ENCODE measurements at places on chromosomes 1 and 21.

DNA sequence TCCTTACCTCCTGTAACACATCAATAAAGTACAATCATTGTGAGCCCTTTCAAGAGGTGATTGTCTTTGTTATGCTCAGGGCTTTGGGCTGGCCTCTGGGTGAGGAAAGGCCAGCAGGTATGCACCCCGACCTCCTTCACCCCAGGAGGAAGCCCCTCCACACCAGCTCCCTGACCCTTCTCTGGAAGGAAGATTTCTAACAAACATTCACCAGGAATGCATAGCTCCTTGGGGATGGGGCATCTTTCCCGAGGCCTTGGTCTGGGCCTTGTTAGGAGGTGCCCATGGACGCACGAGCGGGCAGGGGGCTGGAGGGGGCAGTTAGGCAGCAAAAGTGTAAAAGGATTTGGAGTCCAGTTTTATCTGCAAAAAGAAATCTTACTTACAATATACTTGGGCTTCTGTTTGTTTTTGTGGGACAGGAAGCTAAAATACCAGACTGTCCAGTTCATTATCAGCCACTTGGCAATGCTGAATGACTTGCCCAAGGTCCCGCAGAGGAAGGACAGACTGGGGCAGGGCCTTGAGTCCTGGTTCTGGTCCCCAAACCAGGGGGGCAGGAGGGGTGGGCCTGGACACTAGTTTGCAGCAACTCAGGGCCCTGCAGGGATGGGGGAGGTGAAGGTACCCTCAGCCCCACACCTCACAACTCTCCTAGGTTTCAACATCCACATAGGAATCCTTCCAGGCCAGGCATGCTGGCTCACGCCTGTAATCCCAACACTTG is 10.1 kb downstream of the ZC3H12A start:
- no peak for DNase-seq

GRCh38 chr1:70675737-70676156 is 264.7 kb downstream of the CTH start:
- DNase-seq, result no peak

DNA sequence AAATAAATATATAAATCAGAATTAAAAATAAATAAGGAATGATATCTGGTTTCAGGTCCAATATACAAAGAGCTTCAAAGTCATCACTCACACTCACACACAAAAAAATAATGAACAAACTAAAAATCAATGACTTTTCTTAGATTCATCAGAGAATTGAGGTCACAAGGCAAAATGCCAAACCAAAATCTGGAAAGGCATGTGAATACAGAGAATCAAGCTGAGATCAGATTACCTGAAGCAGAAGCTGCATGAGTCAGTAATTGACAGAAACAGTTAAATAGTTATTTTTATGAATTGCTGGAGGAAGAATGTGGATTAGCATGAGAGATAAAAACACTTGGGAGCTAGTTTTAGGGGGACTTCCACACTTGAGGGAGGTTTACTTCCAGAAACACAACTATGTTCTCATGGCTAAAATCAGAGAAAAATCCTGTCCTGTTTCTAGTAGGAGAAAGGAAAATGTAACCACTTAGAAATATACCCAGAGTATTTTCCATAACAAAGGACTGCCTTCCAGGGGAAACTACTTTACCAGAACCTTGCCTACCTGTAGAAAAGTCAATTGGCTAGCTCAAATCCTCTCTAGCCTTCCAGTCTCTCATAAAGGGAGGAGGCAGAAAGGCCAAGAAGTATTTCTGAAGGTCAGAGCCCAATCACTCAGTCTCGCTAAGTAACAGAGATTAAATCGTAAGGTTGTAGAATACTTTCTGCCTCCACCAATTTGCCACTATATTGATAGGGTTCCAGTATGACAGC is 536.6 kb upstream of the NR5A2 start:
- no peak for DNase-seq

DNA sequence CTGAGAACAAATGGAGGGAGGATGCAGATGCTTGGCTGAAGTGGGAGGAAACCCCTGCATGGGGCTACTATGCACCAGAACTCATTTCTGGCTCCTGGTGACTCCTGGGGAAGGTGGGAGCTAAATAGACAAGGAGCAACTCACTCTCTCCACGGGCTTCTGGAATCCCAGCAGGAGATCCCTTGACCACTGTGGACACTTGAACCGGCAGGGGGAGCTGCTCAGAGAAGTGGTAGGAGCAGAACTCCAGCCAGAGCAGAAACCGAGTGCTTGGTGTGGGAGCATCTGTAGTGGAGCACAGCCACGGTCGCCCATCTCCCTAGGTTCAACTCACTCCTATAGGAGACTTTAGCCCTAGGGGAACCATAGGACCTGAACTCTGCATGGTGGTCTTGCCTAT is 205.6 kb upstream of the GJB5 start:
- DNase-seq, result no peak

DNA sequence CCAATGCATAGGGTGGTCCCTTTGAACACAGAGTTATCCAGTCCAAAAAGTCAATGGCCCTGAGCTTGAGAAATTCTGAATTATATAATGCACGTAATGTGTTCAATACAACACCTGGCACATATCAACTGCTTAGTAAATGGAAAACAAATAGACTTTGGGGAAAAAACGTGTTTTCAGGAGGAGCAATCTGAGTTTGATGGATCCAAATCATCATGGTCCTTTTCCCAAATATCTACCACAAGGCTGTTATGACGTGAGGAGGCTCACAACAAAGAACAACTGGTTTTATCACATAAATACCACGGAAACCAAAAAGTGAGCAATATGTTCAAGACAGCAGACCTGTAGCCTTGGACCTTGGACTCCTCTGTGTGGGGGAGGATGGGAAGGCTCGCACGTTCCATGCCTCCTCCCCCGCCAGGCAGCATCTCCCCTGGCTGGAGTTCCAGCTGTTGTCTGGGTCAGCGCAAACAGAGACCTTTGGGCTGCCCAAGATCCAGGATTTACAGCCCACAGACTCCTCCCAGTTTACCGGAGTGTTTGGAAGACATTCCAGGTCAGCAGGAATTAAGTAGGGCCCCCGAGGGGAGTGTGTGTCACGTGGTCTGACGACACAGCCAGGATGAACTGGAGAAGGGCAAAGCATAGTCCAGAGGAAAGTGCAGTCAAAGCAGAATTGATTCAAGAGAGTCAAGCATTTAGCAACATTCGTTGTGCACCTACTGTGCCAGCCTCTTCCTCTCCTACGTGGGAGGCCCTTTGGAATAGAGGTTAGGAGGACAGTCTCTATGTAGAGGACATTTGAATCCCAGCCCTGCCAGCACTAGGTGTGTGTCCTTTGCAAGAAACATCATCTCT is 32.2 kb upstream of the MED18 start:
- peak; percentile 46 for DNase-seq

- no peak for DNase-seq
Observed at GRCh38 chr1:116258668-116259419, 114.2 kb upstream of the ATP1A1 start.

GRCh38 chr1:22615886-22616285 is 20.5 kb upstream of the C1QA start:
- DNase-seq, result no peak

- no peak for DNase-seq
Observed at GRCh38 chr21:39805983-39806382, 61.0 kb downstream of the IGSF5 start.

DNA sequence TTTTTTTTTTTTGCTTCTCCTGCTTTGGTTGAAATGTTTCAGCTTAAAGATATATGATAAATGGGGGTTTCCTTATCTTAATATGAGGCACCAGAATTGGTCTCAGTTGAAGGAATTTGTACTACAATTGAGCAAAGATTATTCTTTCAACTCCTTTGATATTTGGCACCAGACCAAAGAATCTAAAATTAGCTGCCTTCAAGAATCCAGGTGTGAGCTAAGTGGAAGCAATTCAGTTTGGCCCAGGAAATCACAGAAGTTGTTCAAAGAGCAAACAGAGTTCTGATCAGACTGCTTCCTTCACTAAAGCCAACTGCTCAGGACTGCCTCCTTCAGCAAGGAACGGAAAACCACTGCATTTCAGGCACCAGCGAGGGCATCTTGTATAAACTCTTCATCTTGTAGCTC is 68.3 kb upstream of the BCAR3 start:
- no peak for DNase-seq

DNA sequence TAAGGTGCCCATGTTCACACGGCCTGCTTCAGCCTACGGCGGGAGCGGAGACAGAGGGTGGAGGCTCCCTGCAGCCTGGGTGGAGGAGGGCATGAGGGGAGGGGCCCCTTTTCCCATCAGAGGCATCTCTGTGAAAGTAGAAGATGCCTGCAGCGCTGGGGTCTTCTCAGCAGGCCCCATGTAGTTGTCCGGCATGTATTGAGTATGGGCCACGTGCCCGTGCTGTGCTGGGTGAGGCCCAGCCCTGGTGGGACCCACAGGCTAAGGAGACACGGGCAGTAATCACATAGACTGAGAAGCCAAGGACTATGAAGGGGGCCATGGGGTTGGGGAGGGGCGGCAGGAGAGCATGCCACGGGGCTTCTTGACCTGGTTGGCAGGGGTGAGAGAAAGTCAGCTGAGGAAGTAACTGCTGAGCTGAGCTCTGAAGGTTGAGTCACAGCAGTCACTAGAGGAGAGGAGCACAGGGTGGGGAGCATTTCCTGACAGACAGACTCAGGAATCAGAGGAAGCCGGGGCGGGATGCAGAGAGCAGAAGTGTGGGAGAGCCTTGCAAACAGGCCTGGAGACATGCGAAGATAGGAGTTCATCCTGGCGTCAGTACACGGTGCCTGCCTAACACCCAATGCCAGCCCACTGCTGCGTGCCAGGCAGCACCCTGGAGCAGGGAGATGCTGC is 21.6 kb downstream of the PSEN2 start:
- no peak for DNase-seq

- no peak for DNase-seq
Observed at GRCh38 chr21:43741423-43742096, 22.6 kb downstream of the PDXK start.

DNA sequence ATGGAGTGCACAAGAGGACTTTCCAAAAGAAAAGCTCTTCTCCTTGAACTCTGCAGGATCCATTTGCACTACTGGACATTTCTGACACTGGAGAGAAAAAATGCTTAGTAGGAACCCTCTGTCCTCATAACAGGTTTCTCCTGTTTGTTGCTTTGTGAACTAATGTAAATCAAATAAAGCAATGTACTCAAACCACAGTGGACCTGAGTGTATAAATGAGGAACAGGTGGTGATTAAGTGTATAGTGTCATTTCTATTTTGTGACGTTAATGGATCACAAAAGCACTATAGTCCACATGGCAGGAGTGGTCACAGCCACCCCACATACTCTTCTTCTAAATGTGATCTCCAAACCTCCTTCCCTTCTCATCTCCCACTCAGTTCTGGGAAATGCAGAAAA is 268.4 kb upstream of the DUSP10 start:
- no peak for DNase-seq

DNA sequence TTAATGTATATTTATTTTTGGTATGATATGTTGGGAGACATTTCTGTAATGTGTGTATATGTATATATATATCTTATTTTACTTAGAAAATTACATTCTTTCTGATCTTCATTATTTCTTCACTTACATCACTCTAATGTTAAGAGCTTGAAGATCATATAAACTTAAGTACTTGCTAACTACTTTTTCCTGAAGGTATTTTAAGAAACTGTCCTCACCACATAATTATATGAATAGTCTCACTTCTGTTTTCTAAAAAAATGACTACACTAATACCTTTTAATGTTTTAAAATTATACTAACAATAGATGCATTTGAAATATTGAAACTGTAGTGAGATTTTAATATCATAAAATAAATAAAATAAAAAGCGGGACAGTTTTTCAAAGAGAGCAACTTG is 377.1 kb downstream of the LRRIQ3 start:
- no peak for DNase-seq

DNA sequence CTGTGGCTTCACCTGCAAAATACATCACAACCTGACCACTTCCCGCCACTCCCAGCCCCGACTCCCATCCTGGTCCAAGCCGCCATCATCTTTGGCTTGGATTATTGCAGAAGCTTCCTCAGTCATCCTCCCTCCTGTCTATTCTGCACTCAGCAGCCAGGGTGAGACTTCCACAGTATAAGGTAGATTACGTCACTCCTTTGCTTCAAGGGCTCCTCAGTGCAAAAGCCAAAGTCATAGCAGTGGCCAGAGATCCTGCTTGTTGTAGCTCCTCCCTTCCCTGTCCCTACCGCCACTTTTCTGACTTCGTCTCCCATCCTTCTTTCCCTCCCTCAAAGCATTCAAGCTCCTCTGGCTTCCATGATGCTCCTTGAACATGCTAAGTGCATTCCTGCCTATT is 152.8 kb downstream of the GRIK3 start:
- DNase-seq, result no peak

GRCh38 chr1:13935336-13935735 is 235.3 kb downstream of the PRDM2 start:
- no peak for DNase-seq

GRCh38 chr1:107547363-107548155 is 406.7 kb downstream of the NTNG1 start:
- no peak for DNase-seq

GRCh38 chr1:181783208-181783607 is 278.3 kb downstream of the ZNF648 start:
- DNase-seq, result no peak

GRCh38 chr1:214124281-214124805 is 136.6 kb downstream of the PROX1 start:
- no peak for DNase-seq

- no peak for DNase-seq
Observed at GRCh38 chr1:151501474-151501873, 9.7 kb upstream of the CGN start.

DNA sequence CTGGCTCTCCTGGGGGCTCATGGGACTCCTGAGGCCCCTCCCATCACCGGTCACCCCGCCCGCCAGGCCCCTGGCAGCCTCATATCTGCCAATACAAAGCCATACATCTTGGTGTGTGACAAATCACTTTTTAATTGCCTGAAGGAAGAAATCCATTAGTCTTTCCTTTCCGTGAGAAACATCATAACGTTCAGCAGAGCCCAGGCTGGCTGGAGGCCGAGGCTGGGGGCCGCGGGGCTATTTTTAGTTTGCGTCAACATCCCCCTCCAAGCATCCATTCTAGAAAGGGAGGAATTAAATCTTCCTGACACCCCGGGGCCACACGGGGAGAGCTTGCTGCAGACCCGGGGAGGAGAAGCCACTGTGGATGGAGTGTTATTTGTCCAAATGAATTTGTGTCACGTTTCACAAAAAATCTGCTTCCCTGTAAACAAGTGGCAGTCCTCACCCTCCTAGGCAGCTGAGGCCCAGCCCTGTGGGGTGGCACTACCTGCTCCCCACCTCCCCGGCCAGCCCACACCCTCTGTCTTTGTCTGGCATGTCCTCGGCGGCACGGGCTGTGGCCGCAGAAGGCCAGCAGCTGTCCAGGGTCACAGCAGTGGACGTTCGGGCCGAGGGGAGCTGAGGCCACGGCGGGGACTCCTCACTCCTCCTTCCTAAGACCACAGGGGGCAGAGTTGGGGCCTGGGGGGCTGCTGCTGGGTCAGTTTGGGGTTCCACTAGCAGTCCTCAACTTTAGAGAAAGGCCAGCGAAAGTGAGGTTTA is 236.9 kb upstream of the VAMP3 start:
- no peak for DNase-seq

- DNase-seq, result no peak
Observed at GRCh38 chr1:96464991-96465390, 256.6 kb upstream of the PTBP2 start.

GRCh38 chr1:6265151-6265550 is 4.3 kb upstream of the GPR153 start:
- no peak for DNase-seq

- DNase-seq, result no peak
Observed at GRCh38 chr1:187837787-187838186, 1009.0 kb downstream of the PLA2G4A start.

- no peak for DNase-seq
Observed at GRCh38 chr1:3753656-3754454, 1.6 kb downstream of the CCDC27 start.

Measured in femur (tissue), 1 donor.